Melanocyte of skin (primary cell): ENCODE measurements at places on chromosomes 7 and 10. TPM values are rescaled to one million over a fixed set of nuclear protein-coding genes. Genes with fewer than 3 reads are reported as not detected.

Gene MYO3A
- not detected in 2 replicates for total RNA-seq

Gene PLCE1
- under 0.01 and 0.46 TPM in 2 replicates for total RNA-seq

Gene MPP7
- 0.31 and 0.33 TPM in 2 replicates for total RNA-seq

Gene NME8
- not detected in 2 replicates for total RNA-seq

Gene LAMB4
- total RNA-seq: under 0.01 and 0.15 TPM in 2 replicates

Gene ASB10
- total RNA-seq: not detected in 2 replicates

Gene TUBB8
- not detected in 2 replicates for total RNA-seq

Gene DDX50
- total RNA-seq: 26.0 and 34.4 TPM in 2 replicates

Gene NUTM2E
- total RNA-seq: under 0.01 TPM in 1 of 2 replicates, not detected in the other

Gene NYAP1
- under 0.01 and 0.73 TPM in 2 replicates for total RNA-seq

Gene PHYHIPL
- total RNA-seq: not detected in 2 replicates

Gene SEC61A2
- total RNA-seq: 9.5 and 11.4 TPM in 2 replicates

Gene ASIC3
- 0.33 and 2.6 TPM in 2 replicates for total RNA-seq

Gene SAMD9L
- 25.1 and 45.1 TPM in 2 replicates for total RNA-seq

Gene NKX1-2
- total RNA-seq: under 0.01 TPM in 1 of 2 replicates, not detected in the other
